ENCODE measurements at places on chromosomes 3 and 15.

DNA sequence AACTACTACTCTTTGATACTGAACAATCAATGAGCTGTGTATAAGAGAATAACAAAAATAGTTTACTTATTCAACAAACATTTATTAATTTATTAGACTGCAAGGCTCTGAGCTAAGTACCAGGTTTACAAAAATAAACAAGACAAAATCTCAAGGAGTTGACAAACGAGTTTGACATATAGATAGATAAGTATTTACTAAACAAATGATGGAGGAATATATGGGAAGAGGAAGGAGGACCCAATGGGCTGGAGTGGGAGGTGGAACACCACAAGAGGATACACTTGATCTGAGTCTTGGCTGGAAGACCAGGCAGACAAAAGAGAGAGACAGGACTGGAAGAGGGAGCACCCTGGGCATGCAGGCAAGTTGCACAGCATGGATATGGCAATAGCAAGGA lies 47.5 kb upstream of the FSIP1 start:
- no peak for DNase-seq

- DNase-seq = no peak
These were observed 222.6 kb downstream of the LRRC3B start for GRCh38 chr3:26845194-26845593.

DNA sequence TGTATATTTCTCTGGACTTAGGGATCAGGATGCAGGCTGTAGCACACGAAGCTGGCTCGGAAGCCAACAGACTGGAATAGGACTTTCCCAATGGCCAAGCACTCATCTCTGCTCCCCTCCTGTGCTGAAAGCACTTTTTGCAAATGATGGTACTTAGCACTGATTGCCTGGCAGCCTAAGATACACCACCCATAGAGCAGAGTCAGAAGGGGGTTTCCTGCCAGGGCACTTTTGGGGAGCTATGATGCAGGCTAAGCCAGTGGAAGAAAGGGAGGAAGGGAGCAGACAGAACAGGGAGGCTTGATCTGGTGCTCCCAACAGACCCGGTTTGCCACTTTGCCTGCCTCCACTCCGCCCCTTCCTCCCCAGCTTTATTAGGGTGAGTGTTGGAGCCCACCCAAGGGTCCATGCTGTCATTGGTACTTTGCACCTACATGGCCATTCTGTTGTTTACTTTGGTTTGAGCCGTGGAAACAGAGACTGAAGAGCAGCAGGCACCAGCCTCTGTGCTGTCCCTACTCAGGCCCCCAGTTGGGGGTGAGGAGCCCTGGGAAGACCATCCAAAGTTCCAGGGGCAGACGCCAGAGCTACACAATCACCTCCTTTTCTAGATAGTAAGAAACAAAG lies 15.9 kb downstream of the BSN start:
- DNase-seq = no peak

- DNase-seq = no peak
These were observed 3.7 kb downstream of the MEIS2 start for GRCh38 chr15:37096558-37097143.

DNA sequence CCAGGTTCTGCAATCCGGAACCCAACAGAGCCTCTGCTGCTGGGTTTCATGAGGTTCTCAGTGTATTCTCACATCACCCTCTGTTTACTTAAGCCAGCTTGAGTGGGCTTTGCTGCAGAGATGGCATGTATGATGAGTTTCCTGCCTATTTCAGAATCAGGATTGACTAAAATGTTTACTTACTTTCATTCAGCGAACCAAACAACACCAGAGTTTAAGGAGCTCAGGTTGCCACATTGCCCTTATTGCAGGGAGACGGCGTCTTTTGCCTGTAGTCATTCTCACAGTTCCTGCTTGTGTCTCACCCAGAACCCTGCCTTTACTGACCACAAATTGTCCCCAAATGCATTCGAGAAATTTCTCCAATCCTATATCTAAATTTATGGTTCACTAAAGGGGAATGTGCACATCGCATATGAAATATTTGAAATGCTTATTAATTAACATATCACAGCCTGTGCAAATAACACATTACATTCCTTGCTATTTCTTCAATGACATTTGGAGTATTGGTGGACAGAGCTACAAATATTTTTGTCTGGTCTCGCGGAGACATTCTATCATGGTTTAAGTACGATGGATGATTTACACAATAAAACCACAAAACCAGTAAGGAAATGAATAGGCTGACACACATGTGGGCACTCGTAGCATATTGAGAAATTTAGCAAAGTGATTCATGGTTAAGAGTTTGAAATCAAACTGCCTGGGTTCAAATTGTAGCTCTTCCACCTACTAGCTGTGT lies 377.2 kb upstream of the CFAP20DC start:
- no peak for DNase-seq

DNA sequence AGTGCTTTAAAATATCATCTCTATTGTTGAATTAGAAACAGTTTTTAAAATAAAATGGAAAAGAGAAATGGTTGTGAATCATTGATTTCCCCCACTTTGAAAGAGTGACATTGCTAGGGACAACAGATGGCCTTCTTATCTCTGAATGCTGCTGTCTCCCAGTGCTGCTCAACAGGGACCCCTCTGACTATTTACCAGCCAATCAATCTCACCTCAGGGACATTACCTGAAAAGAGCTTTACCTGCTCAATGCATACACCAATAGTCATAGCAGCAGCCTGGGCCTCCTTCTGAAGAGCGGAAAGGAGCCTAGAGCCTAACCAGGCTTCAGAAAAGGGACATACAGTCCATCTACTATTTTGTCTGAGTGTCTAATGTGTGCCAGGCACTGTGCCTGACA lies 162.8 kb downstream of the CGGBP1 start:
- DNase-seq = no peak

- DNase-seq = no peak
These were observed 303.9 kb upstream of the RASGRP1 start for GRCh38 chr15:38868326-38869114.

DNA sequence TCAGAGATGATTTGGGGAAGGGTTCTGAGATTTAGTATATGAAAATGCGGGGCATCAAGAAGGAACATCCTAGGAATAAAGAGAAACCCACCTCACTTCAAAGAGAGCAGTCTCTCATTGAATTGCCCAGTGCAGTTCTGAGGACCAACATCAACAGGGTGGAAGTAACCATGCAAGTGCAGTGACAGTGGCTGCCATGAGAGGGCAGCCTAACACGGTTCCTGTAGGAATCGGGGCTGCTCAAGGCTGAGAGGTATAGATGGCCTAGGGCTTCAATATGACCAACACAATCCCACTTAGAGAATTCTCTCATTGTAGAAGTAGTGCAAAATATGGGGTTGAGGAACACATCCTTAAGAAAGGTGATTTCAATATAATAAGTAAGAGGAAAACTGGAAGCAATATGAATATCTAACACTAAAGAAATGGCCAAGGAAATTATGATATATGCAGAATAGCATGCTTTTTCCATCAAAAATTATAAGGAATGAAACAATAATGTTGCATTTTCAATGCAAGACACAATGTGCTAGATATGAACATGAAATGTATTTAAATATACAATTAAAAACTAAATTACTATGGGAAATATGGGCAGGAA lies 51.1 kb upstream of the ARRDC4 start:
- DNase-seq = peak; percentile 68

DNA sequence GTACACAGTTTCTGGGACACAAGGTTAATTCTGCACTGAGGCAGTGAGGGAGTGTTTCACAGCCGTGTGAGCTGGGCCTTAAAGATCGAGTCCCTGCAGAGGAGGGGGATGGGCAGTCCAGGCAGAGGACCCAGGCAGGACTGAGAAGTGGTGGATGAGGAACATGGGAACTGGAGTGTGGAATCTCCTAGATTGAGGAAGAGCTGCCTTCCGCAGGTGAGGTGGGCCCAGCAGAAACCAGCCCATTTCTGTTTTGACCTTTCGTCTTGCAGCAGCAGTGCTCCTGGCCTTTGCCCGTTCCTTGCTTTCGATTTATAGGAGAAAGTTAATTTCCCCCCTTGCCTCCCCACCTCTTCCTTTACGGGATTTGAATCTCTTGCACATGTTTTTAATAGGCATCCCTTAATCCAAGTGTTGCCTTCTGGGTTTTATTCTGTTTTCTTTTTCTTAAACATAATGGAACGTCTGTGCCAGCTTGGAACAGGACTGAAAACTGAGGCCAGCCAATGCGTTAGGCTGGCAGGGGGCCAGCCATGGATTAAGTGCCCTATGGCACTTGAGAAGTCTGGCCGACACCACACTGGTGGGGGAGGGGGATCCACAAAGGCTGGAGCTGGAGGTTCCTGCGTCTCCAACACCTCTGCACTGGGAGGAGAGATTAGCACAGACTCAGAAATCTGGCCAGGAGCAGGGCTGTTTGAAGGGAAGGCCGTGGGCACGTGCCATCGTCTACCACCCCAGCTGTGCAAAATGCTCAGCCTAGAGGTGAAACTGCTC lies 78.1 kb downstream of the AAGAB start:
- no peak for DNase-seq

GRCh38 chr3:149621218-149622005 lies 36.4 kb downstream of the WWTR1 start:
- no peak for DNase-seq

GRCh38 chr3:127078626-127079025 lies 95.7 kb downstream of the PLXNA1 start:
- DNase-seq = no peak

GRCh38 chr3:69081583-69082262 lies 1.6 kb upstream of the UBA3 start:
- peak; percentile 87 for DNase-seq

DNA sequence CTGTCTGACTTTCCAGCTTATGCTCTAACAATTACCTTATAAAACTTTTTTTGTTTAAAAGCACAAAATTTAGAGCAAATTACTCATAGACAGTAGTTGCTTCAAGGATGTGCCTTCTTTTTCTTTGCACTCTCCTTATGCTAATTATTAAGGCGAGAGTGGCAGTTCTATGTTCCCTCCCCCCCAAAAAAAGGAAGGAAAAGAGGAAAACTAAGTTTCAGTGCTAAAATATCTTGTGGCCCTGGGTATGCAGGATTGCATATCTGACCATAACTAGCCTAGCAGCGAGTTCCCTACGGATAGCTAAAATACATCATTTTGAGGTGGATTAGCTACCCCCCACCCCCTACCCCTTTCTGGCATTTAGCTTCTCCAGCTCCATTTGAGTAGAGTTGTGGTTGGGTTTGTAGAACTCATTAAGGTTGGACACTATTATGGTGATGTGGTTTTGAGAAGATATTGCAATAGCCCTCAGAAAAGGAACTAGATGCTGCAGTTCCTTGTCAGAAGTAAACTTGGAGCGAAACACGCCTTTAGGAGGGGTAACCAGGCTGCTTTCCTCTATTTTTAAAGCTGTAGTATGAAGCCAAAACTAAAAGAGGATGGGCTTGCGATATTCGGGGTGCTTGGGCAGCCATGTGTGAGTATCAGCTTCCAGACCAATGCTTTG lies 174.6 kb downstream of the AKAP13 start:
- DNase-seq = no peak

DNA sequence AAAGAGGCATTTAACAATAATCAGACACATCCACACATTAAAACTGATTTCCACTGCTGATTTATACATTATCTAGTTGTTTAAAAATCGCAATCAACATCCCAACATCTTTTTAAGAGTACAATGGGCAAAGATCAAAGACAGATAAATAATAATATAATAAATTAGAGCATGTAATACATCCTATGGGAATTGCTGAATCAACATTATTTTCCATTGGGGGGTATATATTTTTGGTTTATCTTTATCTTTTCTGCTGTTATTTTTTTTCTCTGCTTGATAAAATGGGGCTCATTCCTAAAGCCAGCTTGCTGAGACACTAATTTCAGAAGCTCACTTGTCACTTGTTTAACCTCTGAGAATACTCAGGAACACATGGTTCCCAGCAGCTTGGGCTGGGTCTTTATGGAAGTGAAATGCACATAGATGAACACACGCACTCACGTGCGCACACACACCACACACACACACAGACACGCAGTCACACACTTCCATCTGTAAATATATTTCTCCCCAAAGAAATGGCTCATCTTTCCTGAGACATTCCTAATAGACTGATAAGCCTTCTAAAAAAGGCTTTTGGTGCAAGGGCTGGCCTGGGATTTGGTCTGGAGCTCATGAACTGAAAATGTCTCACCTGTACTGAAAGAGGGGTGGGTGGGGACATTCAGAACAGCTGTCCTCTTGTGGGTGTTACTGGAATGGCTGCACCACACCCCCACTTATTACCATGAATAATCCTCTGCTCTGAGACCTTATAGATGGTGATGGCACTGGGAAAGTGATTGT lies 3.5 kb upstream of the PPIB start:
- no peak for DNase-seq

- no peak for DNase-seq
These were observed 85.8 kb downstream of the MB21D2 start for GRCh38 chr3:192831801-192832347.

GRCh38 chr3:71171247-71171646 lies 412.3 kb downstream of the FOXP1 start:
- DNase-seq = no peak

GRCh38 chr3:123877466-123877865 lies 6.7 kb downstream of the MYLK start:
- DNase-seq = no peak

DNA sequence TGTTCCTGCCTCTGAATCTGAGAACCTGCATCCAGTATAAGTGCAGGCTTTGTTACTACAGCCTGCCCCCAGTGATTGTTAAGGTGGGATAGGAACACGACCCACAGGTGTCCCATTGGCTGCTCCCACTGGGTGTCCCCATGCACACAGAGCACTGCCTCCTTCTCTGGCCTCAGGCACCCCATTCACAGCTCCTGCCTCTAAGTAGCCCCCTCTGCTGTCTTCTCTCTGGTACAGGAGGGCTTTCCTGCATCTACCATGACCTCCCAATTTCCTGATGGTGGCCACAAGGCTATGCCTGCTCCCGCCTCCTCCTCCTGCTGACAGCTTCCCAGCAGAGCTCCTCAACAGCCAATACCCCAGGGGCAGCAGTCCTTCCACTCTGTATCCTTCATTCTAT lies 238.6 kb upstream of the TMC3 start:
- DNase-seq = no peak
